ENCODE measurements at places on chromosomes 6 and 20. TPM values are rescaled to one million over a fixed set of nuclear protein-coding genes. Genes with fewer than 3 reads are reported as not detected.

Gene ZMYND8
- 113 TPM for total RNA-seq

Gene SIRPD
- total RNA-seq, result not detected

Gene REM1
- total RNA-seq, result 8.6 TPM

DNA sequence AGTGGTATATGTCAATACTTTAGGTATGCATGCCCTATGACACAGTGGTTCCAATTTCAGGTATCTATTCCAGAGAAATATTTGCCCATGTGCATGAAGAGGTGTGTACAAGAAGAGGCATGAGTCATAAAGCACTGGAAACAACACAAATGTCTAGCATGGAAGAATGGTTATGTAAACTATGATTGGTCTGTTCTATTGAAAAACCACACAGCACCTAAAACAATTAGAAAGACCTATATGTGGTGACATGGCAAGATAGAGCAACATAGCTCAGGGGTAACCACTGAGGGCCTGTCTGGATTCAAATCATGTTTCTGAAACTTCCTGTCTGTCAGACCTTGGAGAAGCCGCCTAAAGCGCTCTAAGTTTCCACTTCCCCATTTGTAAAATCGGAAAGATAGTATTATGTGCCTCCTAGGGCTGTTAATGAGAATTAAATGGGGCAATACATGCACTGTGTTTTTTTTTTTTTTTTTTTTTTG lies 76.0 kb upstream of the SHLD1 start:
- DNase-seq, result no peak

Gene BPIFB2
- total RNA-seq, result not detected
